Islet precursor cell (in vitro differentiated cells): ENCODE measurements at places on chromosomes 1 and 21.

DNA sequence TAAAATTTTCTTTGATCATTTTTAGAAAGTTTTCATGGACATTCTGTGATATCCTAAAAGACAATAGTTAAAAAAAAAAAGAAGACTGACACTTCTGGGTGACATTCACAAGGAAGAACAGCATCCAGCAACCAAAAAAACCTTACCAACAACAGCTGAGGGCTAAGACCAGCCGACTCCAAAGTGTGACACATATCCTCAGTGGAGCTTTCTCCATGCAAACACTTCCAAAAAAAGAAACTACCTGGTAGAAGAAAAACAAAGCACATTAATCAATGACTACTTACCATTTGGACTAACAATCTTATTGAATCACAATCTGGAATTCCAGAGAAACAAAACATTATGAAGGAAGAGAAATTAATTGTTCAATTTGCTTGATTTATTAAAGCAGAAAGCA is 88.2 kb downstream of the IARS2 start:
- no peak for DNase-seq

- DNase-seq = no peak
Observed at GRCh38 chr1:30084909-30085571, 638.3 kb downstream of the MATN1 start.

- no peak for DNase-seq
Observed at GRCh38 chr21:25535849-25536248, 71.4 kb downstream of the MRPL39 start.

DNA sequence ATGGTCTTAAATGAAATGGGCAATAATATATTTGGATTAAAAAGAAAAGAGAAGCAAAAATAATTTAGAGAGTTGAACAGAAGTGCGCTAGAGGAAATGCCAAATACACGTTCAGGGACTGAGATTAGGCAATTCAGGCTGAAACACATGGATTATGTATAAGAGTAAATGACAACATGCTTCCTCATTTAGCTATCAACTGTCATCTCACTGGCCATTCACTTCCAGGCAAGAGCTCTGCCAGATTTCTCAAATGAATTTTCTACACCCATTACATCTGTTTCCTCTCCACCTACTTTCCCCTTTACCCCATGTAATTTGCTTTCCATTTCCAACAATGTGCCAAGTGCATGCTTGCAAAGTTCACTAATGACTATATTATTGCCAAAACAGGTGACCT is 582.4 kb downstream of the LTN1 start:
- no peak for DNase-seq

DNA sequence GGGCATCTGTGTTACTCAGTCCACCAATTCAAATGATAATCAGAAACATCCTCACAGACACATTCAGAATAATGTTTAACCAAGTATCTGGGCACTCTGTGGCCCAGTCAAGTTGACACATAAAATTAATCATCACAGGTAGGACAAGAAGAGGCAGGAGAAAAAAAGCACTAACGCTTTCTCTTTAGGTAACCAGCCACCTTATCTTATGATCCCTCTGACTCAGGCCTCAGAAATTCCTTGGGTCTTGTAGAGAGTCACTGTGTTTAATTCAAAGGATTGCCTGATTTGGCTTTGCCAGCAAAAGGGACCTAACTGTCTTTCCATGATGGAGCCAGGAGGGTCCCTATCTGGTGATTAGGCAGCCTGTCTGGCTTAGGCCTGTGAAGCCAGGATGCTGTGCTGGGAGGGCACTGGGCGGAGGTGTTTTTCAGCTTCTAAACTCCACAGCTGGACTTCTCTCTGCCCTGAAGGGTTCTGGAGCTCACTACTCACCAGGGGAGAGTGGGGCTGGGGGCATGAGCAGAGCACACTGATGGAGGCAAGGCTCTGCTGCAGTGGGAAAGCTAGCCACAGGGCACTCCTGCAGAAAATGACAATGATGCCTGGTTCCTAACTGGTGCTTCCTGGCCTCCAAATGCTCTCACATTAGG is 36.4 kb upstream of the STUM start:
- peak; percentile 73 for DNase-seq

GRCh38 chr1:46070164-46070814 is 62.1 kb downstream of the PIK3R3 start:
- no peak for DNase-seq

- DNase-seq = no peak
Observed at GRCh38 chr1:40153073-40153770, 8.0 kb upstream of the RLF start.

DNA sequence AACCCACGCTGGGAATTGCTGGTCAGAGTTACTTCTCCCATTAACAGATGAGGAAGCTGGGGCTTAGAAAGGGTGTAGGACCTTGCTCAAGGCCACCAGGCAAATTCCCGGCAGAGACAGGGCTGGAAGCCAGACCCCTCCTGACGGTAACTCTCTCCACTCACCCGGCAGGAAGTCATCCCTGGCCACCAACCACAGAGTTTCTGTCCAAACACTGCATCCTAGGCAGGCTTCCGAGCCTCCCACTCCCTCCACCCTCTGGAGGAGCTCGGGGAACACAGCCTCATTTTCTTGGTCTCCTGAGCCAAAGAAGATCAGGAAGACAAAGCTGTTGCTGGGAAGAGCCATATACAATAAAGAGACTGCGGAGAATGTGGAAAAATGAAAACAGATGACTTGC is 25.0 kb upstream of the ZNF436 start:
- peak; percentile 69 for DNase-seq

GRCh38 chr21:44431300-44431699 is 24.0 kb upstream of the LRRC3 start:
- DNase-seq = no peak

DNA sequence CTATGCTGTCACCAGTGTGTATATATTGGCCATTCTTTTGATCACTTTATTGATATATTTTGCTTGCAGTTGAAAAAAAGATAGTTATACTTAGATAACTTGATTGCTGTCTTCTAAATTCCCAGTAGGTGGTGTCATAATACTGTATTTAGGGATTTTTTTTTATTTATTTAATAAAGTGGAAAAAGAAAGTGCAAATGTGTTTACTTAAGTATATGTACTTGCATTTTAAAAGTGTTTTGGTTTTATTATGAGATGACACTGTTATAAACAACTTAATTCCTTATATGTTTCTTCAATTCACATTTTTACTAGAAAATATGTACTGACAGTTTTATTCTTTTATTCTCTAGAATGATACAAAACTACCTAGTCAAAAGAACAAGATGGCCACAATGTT is 164.8 kb downstream of the USP25 start:
- no peak for DNase-seq

DNA sequence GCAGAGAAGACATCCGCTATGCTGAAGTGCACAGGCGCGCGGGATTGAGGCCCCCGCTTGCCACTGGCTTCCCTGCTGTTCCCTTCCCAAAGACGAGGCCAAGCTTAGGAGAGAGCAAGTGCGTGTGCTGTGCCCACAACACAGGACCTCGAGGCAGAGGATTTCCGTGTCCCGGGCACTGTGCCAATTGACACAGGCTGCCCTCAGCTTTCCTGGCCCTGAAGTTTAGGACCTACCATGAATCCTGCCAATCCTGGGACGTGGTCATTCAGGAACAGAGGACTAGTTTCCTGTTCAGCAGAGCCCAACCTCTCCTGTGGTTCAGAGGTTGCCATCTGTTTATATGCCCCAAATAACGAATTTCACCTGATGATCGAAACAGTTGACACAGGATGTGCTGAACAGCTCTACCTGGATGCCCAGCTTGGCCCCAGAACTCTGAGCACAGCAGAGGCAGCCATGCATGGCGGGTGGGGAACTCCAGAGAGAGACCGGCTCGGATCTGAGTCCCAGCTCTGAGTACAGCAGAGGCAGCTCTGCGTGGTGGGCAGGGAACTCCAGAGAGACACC is 22.0 kb downstream of the SLC37A1 start:
- no peak for DNase-seq
